ENCODE measurements at places on chromosomes 16 and 17.

DNA sequence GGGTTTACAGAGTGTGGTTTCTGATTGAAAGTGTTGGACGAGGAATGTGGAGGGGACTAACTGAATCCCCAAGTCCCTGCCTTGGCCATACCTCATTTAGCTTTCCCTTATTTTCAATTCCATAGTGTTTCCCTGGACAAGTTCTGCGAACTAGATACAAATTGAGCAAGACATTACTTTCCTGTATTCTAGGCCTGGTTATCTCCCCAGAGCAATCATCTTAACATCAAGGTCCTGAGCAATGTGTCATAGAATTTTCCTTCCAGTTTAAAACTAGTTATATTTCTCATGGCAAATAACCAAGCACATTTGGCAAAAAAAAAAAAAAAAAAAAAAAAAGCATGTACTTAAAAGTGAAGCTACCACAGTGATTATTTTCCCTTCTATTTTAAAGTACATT, 330.1 kb downstream of the CDH11 start:
- no peak for DNase-seq

- peak; percentile 89 for DNase-seq
Observed at GRCh38 chr16:14501331-14502255, 128.5 kb downstream of the PARN start.

DNA sequence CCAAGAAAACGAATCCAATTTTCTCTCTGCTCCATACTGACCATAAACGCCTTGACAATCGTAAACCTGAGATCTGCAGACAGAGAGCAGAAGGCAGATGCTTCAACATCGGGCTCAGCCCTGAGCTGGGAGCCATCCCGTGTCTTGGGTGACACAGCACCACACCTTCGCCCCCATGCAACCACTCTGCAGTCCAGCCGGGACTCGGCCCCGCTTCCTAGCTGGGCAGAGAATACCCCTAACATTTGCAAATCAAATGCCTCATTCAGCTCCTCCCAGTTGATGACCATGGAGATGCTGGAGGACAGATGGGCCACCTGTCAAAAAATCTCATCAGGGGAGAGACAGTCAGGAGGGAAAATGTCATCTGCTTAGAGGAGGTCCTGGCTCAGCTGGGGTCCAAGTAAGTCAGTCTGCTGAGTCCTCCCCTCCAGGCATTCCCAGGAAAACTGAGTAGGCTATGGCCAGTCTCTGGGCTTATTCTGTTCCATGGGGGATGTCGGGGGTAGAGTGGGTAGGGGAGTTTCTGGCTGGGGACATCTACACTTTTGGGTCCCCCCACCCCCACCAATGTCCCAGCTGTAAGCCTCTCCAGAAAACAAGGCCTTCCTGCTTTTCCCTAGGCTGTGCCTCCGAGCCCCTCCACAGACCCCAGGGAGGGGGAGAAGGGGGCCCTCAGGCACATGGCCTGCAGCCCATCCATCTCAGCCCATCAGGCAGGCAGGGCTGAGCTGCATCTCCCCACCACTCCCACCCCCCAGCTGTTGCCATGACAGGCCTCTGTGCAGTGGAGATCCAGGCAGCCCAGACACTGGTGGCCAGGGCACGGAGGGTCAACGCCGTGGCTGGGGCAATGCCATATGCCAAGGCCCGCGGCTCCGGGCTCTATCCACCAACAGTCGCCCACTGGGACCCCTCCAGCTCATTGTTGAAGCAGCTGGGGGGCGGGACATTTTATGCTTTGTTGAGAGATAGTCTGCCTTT, 158.6 kb downstream of the AXIN2 start:
- no peak for DNase-seq

DNA sequence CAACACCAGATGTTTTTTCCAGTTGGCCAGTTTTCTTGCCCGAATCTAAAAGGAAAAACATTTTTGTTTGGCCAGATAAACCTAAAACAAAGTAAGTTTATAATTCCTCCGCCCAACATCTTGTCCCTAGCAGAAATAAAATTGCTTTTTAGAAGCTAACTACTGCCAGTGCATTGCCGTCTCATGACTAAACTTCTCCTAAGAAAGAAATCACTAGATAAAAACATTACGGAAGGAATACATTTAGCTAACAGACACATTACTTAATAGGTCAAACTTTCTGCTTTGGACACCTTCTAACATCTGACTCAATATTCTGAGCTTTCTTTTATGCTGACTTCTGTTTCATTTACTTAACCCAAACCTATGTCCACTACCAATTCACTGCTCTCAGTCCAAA, 36.2 kb downstream of the FBXL20 start:
- no peak for DNase-seq

- peak; percentile 54 for DNase-seq
Observed at GRCh38 chr17:11278186-11278991, 37.4 kb downstream of the SHISA6 start.

- DNase-seq: no peak
Observed at GRCh38 chr17:37361543-37361942, 14.2 kb upstream of the C17orf78 start.

DNA sequence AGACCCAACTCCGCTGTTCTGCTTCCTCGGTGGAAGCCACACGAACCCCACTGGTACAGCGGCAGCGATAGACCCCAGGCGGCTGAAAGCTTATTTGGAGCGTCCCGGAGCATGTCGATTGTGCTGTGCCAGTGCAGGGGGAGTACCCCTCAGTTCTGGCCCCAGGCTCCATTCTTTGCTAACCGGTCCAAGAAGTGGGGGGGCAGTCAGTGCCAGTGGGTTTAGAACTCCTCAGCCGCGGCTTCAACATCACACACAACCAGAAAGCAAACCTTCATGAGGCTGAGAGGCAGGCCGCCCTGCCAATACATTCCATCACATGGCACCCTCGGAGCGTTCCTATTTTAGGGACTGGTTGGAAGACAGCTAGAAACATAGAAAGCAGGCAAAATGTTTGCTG, 1.7 kb upstream of the MNT start:
- no peak for DNase-seq

DNA sequence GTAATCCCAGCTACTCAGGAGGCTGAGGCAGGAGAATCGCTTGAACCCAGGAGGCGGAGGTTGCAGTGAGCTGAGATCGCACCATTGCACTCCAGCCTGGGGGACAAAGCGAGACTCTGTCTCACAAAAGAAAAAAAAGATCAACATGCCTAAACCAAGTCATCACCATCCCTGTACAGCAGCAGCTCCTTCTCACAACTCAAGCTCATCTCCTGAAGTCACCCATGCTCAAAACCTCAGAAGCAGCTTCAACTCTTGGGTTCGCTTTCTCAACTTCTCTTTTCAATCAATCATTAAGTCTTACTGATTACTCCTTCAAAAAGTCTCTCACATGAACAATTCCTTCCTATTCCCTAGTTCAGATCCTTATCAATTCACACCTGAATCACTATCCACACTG, 31.3 kb downstream of the PHLPP2 start:
- DNase-seq: no peak

- no peak for DNase-seq
Observed at GRCh38 chr17:32161506-32162365, 19.4 kb downstream of the RHOT1 start.

GRCh38 chr17:49219987-49220386, 9.5 kb downstream of the ABI3 start:
- DNase-seq: no peak

DNA sequence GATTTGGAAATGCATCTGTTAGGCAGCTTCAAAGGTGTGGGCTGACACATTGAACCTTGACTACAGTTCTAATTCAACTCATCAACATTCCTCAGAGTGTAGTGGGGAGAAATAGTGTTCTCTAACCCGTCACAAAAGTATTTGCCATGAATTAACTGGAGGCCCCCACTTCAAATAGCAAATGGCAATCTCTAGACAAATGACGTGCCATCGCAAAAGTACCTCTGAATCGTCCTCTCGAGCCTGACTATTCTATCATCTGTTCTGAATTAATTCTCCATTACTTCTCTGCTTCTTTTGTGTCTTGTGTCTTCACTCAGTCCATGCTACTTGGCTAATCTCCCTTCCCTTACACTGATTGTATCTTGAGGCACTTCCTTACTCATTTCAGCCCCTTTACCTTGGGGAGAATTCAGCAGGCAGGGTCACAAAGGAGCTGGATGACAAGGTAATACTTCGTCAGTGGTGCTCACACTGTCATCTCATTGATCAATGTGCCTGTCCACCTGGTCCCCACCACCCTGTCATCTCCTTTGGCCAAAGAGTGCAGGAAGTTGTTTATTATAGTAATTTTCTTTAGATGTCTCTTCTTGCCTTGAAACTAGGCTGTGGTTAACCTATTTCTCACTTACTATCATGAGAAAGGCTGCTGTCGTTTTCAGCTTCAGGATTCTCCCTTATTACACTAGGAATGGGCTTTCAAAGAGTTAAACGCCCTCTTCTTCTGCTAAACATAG, 108.4 kb downstream of the SYCE1L start:
- DNase-seq: no peak

DNA sequence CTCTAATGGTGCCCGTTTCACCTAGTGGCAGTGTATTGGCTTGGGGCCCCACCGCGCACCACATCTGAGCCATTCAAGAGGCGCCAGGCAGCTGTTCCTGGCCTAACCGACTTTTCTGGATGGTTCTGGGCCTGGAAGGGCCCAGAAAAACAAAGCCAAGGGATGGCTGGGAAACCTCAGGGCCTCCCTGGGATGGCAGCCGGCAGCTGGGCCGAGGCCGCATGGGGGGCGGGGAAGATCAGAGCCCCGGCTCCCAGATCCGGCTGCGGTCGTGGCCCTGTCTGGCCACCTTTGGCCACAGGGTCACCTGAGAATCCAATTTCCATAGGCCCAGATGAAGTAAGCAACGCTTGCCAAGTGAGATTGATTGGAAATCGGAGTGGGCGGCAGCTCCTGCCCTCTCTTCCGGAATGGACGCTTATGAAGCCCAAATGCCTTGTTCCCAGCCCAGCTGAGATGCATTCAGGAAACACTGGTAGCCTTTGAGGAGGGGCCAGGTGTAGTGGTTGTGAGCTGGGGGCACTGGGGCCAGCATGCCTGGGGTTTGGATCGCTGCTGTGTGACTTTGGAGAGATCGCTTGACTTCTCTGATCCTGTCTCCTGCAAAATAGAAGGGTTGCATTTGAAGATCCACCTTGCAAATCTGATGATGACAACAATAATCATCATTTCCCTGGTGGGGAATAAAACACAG, 163.8 kb upstream of the GSE1 start:
- DNase-seq: no peak

DNA sequence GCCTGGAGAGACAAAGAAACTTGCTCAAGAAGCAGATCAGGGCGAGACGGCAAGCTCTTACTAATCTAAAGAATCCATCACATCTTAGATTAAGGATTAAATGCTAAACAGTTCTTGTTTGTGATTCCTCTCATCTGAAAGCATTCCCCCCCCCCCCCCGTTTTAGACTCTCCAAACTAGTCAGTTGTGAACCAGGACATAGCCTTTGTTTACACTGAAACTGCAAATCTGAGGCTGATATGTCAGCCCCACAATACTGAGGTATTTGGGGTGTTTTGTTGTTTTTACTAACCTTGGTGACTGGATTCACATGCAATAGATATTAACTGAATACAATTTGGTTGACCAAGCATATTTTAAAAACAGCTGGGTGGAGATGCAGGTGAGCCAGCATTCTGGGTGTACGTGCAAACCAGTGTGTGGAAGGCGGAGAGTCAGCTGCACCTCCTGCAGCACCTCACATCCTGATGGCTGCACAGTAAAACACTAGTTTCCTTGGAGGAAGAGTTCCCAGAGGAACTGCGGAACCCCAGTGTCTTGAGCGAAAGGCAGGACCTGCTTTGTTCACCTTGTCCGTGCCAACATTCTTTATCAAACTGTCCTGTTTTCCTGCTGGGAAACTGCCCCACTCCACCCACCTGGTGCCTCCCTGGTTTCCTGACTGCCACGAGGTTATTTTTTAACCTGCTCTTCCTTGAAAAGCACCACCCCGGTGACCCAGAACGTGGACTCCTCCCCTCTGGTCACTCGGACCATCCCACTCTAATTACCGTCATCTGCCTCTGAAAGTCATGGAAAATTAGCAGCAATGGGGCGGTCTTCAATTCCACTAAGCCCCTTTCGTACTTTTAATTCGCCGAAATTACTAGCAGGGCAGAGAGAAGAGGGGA, 1.2 kb upstream of the YPEL2 start:
- no peak for DNase-seq

GRCh38 chr16:10619271-10619849, 39.0 kb upstream of the EMP2 start:
- DNase-seq: no peak

GRCh38 chr17:70539132-70539924, 370.0 kb downstream of the KCNJ2 start:
- no peak for DNase-seq

- DNase-seq: no peak
Observed at GRCh38 chr17:3754458-3755334, 31.0 kb downstream of the HASPIN start.

GRCh38 chr17:79081571-79082276, 7.1 kb downstream of the ENGASE start:
- no peak for DNase-seq

DNA sequence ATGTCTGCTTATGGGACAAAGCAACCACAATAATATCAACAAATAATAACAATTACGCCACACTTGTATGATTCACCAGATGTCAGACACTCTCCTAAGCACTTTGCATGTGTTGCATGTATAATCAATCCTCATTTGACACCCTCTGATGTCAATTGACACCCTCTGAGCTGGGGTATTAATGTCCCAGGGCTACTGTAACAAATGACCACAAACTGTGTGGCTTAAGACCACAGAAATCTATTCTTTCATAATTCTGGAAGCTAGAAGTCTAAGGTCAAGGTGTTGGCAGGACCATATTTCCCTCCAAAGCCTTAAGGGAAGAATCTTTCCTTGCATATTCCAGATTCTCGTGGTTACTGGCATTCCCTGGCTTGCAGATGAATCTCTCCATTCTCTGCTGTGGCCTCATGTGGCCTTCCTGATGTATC, 112.7 kb downstream of the NPIPB5 start:
- DNase-seq: peak; percentile 72

DNA sequence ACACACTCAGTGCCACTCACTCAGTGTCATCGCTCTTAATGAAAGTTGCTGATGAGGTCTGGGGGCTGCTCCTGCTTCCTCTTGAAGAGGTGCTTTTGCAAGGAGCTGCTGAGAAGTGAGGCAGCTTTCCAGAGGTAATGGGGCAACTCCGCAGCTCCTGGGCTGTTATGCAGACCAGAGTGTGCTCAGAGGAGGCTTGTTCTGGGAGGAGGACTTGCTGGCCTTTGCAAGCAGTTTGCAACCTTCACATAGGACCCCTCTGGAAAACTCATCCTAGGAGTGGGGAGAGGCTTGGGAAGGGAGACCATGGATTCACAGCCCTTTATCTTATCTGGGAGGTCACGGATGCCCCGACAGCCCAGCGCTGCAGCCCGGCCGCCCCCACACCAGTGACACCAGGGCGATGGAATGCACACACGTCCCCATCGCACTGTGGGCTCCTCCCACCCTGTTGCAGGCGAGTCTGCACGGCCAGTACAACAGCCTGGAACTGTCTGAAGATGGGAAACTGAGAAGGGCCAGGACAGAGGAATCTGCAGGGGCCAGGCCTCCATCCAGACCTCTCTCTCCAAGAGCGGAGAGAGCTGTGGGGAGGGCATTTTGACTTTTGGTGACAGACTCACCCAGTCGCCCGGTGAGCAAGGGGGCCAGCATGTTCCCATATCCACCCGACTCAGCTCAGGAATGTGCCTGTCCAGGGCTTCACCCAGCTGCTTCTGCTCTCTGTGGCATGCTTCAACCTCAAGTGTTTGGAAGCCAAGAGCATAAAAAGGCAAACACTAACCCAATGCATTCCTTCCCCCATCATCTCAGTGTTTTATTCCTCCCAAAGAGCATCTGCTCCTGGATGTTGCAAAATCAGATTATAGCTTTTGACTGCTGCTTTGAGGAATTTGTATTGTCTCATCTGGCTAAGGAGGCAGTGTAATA, 78.6 kb upstream of the ZNF469 start:
- DNase-seq: no peak

Data from osteocyte (in vitro differentiated cells).